Stimulated activated CD8-positive, alpha-beta memory T cell treated with anti-CD3 and anti-CD28 coated beads, Interleukin-15, amount 100 ng/mL, for 1 hour (primary cell): ENCODE measurements at places on chromosomes 7 and 10.

DNA sequence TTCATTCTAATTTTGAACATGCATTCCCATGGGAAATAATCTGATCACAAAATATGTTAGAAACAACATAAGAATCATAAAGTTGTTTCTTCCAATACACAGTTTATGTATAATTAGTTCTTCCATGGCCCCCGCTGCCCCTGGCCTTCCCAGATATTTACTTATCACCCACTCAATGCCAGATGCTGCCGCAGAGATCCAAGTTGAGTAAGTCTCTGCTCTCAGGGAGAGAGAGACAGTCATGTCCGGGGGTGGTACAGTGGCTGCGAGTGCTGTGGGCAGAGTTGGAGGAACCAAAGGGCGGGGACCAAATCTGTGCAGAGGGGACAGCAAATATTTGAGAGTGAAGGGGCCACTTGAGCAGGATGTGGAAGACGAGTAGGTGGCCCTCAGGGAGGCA is 37.1 kb downstream of the COL26A1 start:
- DNase-seq, result no peak

- no peak for DNase-seq
These were observed 89.7 kb downstream of the PTPRE start for GRCh38 chr10:127996586-127996985.

DNA sequence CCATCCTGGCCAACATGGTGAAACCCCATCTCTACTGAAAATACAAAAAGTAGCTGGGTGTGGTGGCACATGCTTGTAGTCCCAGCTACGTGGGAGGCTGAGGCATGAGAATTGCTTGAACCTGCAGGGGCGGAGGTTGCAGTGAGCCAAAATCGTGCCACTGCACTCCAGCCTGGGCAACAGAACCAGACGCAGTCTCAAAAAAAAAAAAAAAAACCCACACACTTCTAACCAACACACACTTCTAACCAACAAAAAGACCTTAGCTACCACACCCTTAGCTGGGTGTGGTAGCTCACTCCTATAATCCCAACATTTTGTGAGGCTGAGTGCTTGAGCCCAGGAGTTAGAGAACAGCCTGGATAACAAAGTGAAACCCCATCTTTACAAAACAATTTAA is 33.9 kb upstream of the SPOCK2 start:
- no peak for DNase-seq

DNA sequence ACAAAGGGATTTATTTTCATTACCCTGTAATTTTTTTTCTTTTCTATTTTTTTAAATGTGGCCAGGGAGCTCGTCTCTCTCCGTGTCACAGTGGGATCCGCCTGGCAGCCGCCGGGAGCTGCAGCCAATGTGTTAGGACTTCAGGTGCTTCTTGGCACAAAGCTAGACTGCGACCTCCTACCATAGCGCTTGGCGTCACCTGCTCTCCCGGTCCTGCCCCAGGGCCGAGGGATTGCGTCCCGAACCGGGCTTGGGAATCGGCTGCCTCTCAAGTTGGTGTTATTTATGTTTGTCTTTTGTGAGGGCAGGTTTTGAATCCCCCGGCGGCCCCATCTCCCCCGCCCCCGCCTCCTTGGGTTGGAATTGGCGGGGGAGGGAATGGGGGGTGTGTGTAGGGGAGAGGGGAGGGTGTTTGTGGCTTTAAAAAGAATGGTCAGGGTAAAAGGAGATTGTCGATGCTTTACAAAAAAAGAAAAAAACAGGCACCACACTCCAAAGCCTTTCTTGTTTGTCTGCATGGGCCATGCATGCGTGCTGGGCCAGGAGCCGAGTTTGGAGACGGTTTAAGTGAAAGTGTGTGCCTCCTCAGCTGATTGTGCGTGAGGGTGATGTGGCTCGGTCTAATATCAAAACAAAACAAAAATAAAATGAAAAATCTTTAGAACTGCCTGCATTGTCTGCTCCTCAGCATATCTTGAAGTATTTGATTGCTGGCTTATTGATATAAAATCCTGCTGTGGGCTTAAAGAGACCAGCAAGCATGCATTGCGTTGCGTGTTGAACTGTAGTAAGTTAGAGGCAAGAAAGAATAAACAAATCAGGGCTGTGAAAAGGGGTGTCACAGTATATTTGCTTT is 1.2 kb downstream of the PPP1R9A start:
- no peak for DNase-seq

GRCh38 chr7:152887778-152888177 is 128.2 kb downstream of the ACTR3B start:
- no peak for DNase-seq

DNA sequence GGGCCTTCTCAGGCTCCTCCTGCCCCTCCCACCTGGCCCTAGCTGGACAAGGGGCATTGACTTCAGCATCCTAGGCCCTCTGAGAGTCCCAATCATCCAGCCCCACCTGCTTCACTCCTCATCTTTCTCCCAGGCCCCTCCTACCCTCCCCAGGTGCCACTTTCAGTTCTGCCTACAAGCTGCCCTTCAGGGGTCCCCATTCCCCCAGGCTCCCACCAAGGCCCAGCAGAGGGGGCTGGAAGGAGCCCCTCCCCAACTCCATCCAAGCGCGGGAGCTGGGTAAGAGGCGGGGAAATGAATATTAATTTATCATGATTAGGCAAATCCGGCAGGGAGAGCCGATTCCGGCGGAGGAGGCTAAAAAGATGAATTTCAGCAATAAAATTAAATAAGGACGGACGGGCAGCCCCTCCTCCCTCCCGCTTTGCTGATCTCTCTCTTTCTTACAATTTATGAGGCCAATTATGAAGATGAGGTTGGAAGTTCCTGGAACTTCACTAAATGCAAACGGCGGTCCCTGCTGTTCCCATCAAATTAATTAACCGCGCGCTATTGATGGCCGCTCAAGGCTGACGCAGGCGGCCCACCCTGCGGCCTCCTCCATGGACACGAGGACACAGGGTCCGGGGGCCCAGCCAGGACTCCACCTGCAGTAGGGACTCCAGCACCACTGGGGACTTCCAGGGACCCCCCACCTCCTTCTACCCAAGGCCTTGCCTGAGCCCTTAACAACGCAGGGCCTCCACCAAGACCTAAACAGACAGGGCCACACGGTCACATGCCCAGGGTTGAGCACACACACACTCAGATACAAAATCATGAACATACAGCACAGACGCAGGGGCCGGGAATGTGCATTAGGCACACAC is 13.9 kb downstream of the POLL start:
- DNase-seq, result no peak

GRCh38 chr10:12097791-12098190 is 29.0 kb downstream of the DHTKD1 start:
- DNase-seq, result no peak
